Midbrain (tissue), 1 donor: ENCODE measurements at places on chromosomes 2 and 18.

DNA sequence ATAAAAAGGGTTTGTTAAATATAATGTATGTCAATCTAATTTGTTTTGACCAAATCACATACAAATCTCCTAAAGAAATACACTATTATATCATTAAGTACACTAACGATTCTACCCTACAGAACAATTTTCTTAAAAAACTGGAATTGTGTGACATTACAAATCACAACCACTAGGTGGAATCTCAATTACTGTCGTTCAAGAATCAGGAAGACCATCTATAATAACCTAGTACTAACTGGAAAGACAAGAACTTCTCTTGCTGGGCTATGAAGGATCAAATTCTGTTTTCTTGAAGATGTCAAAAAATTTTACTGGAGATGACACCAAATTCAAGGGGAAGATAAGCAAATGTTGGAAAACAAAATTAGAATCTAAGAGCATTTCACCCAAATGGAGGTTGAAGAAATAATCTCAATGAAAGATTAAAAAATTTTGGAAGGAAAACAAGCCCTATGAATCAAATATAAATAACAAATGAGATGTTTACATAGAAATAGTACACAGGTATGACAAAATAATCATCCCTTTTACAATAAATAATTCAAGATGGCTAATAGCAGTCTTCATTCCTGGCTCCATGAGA lies 110.9 kb downstream of the STK39 start:
- DNase-seq = peak; percentile 25

- no peak for DNase-seq
Observed at GRCh38 chr2:168430431-168430830, 25.6 kb upstream of the CERS6 start.

DNA sequence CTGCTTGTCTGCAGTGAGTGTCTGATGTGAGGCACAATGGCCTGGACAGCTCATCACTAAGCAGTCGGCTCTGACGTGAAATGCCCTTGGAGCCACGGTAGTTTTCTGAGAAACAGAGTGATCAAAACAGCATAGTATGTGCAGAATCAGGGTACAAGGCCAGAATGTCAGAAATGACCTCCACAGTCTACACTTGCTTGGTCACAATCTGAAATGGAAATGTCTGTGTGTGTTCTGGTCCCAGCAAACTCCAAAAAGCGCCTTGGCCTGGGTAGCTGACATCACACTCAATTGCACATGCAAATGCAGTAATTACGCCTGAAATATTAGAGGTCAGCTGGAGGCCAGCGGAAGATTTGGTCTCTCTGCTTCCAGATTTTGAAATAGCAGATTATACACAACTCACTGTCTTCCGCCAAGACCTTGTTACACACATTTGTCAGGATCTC lies 95.4 kb downstream of the CTAGE1 start:
- no peak for DNase-seq

GRCh38 chr2:23692851-23693605 lies 233.9 kb downstream of the ATAD2B start:
- no peak for DNase-seq

- no peak for DNase-seq
Observed at GRCh38 chr2:23861952-23862351, 65.0 kb downstream of the ATAD2B start.

GRCh38 chr18:50853863-50854271 lies 25.1 kb upstream of the ME2 start:
- DNase-seq = no peak

- DNase-seq = no peak
Observed at GRCh38 chr2:120797421-120798221, 62.0 kb downstream of the GLI2 start.

DNA sequence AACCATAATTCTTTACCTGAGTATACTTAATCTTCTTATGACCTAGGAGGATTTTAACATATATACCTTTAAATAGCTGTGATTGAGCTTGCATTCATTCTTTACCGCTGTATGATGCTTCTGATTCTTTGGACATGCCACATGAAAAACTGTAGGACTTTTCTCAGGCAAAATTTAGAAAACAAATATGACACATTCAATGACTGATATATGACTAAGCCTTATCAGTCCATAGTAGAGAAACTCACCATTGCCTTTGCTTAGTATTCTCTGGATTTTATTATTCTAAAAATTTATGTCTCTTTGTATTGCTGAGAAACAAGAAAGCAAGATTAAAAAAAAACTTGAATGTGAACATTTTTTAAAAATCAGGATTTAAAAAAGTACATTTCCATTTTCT lies 3.7 kb downstream of the FAM171B start:
- no peak for DNase-seq

DNA sequence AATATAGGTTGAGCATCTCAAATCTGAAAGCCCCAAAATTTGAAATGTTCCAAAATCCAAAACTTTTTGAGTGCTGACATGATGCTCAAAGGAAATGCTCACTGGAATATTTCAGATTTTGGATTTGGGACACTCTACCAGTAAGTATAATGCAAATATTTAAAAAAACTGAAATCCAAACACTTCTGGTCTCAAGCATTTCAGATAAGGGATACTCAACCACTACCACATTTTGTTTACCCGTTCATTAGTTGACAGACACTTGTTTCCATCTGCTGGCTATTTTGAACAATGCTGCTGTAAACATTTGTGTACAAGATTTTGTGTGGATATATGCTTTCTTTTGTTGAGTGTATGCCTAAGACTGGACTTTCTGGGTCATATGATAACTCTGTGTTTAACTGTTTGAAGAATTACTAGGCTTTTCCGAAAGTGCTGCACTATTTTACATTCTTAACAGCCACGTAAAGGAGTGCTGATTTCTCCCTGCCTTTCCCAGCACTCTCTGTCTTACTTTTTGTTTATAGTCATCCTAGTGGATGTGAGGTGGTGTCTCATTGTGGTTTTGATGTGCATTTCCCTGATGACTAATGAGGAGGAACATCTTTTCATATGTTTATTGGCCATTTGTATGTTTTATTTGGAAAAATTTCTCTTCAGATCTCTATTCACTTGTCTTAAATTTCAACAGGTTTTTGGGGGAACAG lies 19.5 kb upstream of the DCDC2C start:
- no peak for DNase-seq

DNA sequence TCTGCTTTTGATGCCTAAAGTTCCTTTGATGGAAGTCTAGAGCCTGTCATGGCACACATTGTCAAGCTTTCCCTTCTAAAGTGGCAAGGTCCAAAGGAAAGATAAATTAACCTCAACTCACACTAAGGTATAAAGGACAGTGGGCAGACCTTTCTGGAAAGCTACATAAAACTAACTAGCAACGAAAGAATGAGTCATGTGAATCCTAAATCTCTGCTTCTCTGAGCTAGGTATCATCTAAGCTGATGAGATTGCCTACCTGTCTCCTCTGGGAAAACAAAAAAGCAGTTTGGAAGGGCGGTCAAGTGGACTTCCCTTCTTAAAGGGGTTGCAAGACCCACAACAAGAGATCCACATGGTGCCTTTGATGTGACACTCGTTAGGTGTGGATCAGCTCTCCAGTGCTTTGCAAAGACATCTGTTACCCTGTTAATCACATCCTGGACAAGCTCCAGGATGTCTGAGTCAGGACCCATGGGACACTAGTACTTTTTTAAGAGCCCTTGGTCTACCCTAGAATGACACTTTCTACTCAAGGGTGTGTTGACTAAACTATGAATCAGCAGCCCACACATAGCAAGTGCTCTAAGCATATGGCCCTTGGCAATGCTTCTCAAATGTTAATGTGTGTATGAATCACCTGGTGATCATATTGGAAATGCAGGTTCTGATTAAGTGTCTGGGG lies 173.5 kb downstream of the ALK start:
- DNase-seq = no peak

GRCh38 chr2:207432453-207432852 lies 97.3 kb upstream of the CREB1 start:
- DNase-seq = no peak

DNA sequence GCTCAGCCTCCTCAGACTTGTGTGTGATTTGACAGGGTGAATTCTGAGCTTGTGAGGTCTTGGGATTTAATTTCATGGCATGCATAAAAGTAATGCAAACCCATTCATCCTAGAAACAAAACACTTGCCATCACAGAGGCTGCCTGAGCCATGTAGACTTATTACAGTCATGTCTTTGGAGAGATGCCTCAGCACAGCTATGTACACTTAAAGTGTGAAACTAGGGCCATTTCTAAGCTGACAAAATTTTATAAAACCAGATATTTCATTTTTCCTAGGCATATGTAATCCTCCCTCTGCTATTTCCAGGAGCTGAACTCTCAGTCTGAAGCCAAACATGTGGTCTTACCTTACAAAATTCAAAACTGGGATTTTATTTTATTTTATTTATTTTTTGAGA lies 322.2 kb upstream of the SPHKAP start:
- no peak for DNase-seq

- DNase-seq = no peak
Observed at GRCh38 chr2:232139171-232139594, 177.7 kb downstream of the DIS3L2 start.

DNA sequence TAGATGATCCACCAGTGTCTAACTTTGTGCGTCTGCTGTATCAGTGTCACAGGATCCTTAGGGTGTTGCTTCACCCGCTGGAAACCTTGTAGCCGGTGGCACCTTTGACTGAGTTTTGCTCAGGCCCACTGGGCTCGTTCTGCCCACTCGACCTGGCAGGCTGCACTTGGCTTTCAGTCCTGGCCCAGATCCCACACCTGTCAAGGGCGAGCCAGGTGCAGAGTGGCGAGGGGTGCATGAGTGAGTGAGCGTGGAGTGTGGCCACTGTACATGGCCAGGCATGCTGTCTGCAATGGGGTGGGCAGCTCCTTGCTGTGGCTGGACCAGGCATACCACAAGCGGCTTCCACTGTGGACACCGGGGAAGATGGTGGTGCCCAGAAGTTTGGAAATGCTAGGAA lies 179.0 kb downstream of the FAM210A start:
- no peak for DNase-seq

DNA sequence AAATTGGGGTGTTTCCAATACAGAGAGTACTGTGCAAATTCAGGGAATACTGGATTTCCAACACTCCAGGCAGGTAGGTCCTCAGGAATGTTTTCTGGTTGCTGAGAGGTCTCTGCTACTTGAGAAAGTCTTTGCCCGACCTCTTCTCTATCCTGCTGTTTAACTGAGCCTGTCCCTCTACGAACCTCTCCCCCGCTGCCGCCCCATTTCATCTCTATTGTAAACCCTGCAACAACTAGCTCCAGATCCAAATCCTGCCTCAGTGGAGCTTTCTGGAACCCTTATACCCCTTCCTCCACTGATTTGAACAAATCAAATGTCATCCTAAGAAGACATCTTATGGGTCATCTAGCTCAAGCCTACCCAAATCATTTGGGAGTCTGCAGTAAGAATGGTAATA lies 1.3 kb downstream of the EIF4E2 start:
- no peak for DNase-seq

- DNase-seq = no peak
Observed at GRCh38 chr18:69239849-69240674, 160.6 kb upstream of the DOK6 start.

DNA sequence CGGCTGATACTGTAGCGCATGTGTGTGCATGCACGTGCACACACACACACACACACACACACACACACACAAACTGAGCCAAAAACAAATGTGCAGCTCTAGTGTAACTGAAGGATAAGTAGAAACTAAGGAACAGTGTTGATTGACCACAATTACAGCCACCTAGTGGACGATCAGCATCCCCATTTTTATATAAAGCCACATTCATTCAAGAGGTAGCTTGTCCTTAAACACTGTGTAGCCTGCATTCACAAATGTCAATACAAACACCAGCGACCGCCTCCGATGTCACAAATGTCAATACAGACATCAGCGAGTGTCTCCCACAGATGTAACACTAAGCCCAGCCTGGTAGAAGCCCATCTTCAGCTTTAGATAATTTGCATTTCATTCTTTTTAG lies 167.4 kb downstream of the PTGR3 start:
- DNase-seq = peak; percentile 17

DNA sequence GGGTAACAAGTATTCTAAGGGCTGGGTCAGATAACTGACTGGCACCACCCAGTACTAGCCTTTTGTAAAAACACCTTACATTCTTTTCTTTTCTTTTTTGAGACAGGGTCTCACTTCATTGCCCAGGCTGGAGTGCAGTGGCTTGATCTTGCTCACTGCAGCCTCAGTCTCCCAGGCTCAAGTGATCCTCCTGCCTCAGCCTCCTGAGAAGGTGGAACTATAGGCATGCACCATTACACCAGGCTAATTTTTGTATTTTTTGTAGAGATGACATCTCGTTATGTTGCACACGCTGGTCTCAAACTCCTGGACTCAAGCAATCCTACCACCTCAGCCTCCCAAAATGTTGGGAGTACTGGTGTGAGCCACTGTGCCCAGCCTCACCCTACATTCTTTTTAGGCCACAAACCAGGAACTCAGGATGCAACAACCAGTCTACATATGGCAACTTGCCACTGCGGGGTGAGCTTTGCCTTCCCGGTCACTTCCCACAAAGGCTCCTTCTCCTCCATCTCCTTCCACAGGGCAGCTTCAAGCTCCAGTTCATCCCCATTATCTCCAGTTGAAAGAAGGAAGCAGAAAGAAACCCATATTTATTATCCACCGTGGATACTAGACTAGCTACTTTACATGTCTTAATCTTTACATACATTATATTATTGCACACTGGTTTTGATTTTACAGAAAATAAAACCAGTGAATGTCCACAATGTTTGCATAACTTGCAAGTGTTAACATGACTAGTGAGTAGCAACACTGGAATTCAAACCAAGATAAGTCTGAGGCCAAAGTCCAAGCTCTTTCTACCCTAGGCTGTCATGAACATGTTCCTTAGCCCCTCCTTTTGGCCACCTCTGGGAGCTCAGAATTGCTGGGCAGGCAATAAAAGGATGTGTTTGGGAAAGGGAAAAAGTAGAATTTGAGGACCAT lies 23.7 kb upstream of the AP1S3 start:
- no peak for DNase-seq

GRCh38 chr2:106812383-106812782 lies 73.6 kb downstream of the ST6GAL2 start:
- DNase-seq = no peak

GRCh38 chr2:179812501-179812900 lies 48.9 kb downstream of the ZNF385B start:
- no peak for DNase-seq

DNA sequence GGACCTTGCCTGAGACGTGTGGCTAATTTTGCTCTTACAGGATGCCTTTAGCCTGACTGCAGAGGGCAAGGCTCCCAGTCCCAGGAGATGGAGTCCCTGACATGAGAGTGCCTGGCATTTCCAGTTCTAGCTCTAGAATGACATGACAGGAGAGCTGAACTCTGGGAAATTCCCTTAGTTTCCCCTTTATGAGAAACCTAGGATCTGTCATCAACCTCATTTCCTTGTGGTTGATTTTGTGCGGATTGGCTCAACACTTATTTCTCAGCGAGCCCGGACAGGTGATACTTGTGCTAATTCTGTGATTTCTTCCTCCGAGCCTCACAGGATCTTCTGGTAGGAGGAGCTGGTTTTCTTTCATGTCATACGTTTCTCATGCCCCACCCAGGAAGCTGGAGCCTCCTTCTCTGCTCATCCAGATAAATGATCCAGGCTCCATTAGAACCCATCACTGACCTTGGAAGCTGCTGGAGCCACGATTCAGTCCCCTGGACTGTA lies at the start of gene IL36G:
TSS of gene IL36G (plus strand) at position 448 of the 498 bp plus-strand sequence. CDS start 633 bp downstream, outside the sequence.
- no peak for DNase-seq

GRCh38 chr2:155965415-155966063 lies 367.0 kb downstream of the NR4A2 start:
- DNase-seq = no peak

- DNase-seq = no peak
Observed at GRCh38 chr2:240399419-240400324, 35.8 kb upstream of the GPC1 start.
